ENCODE measurements at places on chromosomes 6 and 20. TPM values are rescaled to one million over a fixed set of nuclear protein-coding genes. Genes with fewer than 3 reads are reported as not detected.

DNA sequence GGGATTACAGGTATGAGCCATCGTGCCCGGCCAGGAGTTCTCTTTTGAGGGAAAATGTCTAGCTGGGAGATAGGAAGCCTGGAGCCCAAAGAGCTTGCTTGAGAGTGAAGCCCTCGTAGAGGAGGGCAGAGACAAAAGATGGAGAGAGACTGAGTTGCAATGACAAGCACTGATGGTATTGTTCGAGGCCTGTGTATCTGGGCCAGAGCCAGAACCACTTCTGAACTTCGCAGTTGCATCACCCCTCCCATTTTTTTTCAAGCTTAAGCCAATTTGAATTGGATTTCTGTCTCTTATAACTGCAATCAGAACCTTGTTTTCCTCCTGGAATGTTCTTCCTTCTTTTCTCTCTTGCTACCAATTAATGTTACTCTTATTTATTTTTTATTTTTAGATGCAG lies 83.1 kb downstream of the KCNB1 start:
- DNase-seq = no peak

- no peak for DNase-seq
Measured at GRCh38 chr6:78302411-78302810, 564.9 kb upstream of the IRAK1BP1 start.

DNA sequence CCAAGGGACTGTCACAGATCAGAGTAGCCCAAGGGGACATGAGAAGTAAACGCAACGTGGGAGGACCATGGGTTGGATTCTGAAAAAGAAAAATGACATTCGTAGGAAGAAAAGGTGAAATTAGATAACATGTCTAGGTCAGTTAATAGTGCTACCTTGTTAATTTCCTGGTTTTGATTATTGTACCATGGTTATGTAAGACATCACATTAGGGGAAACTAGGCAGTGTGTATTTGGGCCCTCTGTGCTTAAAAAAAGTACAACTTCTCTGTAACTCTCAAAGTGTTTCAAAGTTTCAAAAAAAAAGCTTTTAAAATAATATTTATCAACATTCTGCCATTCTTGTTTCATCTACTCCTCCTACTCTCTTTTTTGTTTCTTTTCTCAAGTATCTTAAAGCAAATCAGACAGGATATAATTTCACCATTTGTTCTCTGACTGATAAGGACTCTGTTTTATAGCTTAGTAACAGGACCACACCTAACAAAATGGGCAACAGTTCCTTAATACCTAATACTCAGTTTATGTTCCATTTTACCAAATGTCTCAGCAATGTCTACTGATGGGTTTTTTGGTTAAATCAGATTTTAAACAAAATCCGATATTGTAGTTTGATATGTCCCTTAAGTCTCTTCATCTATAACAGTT lies 97.1 kb upstream of the PLCB4 start:
- no peak for DNase-seq

- no peak for DNase-seq
Measured at GRCh38 chr6:11810039-11810541, 31.5 kb upstream of the ADTRP start.

Gene RSPO3
- total RNA-seq = not detected

Gene TRIM10
- total RNA-seq = 4.5 TPM

Gene C6orf58
- not detected for total RNA-seq

Gene NOTCH4
- 0.66 TPM for total RNA-seq

Gene HCRTR2
- total RNA-seq = not detected
